ENCODE measurements at places on chromosomes 11 and 22. TPM values are rescaled to one million over a fixed set of nuclear protein-coding genes. Genes with fewer than 3 reads are reported as not detected.

DNA sequence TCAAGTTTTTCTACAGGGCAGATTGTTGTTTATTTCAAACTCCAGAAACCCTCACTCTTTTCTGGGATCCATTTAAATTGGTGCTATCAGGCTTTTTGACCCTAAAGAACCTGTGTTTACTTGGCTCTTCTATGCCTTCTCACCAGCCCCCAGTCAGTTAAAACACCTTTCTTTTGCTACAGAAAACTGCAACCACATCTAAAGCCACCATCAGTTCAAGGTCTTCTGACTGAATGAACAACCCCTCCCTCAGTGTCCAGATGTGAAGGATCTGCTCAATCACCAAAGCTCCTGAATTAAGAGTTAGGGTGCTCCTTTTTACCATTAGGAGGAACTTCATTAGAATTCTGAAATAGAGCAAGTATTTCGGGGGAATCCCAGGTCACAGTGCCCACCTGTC lies 7.0 kb upstream of the GLYATL1B start:
- DNase-seq = no peak

The YPEL1 gene
- 8.9 TPM for total RNA-seq

The APOBEC3A gene
- not detected for total RNA-seq

The MOV10L1 gene
- total RNA-seq = not detected

DNA sequence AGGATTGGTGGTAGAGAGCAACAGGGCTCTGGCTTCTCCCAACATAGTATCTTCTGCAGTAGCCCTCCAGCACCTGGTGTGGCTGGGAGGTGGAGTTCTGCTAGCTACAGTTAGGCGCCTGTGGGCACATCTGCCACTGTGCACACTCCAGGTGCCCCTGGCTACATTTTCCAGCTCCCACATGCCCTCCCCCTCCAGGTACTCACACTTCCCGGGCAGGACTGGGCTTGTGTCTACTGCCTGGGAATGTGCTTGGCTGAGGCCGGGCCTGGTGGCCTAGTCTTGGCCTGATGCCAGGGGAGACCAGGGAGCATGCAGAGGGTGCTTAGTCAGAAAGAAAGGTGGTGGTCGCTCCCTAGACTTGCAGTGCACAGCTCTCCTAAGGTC lies 15.8 kb downstream of the PHLDB1 start:
- DNase-seq = no peak

Data from activated CD4-positive, alpha-beta T cell treated with anti-CD3 and anti-CD28 coated beads, Interleukin-2, amount 10 ng/mL, durations not matched to agents 7 days and 5 days (primary cell).